ENCODE measurements at places on chromosomes 13 and 19.

DNA sequence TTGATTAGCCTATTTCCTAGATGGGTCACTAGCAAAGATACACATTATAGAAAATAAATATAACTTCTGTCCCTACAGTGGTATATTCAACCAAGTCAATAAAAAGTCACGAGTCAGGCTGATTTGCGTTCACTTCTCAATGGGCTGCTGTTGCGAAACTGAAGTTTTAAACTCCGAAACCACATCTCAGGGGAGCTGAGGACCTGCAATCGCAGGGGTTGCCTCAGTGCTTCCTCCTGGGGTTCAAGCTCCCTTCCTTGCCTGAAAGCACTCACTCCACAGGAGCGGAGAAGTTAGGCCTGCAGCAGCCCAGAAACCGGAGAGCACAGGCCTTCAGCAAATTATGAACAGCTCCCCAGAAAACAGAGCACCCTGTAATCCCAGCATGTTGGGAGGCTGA lies 39.6 kb downstream of the RAB20 start:
- DNase-seq, result peak; percentile 44

DNA sequence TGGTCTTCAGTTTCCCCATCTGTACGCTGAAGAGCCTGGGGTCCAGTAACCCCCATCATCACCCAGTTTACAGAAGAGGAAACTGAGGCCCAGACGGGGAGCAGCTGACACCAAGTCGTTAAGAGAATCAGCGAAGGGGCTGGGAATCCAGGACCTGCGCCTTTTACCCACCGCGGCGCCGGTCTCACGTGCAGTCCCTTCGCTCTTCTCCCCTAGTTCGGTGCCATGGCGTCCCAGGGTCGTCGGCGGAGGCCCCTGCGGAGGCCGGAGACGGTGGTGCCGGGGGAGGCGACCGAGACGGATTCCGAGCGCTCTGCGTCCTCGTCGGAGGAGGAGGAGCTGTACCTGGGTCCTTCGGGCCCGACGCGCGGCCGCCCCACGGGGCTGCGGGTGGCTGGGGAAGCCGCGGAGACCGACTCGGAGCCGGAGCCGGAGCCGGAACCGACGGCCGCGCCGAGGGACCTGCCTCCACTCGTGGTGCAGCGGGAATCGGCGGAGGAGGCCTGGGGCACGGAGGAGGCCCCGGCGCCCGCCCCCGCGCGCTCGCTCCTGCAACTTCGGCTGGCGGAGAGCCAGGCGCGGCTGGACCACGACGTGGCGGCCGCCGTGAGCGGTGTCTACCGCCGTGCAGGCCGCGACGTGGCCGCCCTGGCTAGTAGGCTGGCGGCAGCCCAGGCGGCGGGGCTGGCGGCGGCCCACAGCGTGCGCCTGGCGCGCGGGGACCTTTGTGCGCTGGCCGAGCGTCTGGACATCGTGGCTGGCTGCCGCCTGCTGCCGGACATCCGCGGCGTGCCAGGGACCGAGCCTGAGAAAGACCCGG lies 698 bp downstream of the BLOC1S3 start:
- DNase-seq, result peak; percentile 28

DNA sequence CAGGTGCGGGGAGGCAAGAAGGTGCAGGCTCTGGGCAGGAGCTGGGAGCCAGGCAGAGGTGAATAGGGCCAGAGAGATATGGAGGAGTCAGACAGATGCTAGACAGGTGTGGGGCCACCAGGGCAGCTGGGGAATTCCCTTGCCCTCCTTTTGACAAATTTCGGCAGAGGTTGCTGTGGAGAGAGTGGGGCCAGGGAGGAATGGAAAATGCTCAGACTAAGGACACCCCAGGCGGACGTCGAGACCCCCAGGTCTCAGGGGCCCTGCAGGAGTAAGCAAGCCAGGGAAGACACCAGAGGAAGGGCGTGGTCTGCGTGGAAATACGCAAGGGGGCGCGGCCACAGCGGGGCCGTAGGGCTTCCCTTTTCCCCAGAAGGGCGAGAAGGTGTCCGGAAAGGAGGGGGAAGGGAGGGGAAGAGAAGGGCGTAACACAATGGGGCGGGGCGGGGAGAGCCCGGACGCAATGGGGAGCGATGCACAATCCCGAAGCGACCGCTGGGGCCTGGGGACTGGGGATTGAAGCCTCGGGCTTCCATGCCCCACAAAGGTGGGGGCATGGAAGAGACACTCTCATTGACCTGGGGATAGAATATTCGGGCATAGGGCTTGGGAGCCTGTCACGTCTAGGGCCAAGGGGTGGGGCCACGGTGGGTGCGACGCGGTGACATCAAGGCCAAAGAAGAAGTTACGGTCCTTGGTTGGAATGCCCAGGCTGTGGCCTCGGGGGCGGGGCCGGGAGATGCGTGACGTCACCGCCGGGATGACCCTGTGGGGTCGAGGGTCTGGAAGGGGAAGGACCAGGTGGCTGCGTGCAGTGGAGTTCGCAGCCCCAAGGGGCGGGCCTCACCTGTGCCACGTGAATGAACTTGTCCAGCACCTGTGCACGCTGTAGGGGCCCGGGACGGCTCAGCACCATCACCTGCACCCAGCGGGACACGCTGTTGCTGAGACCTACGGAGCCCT lies 8.2 kb downstream of the RASGRP4 start:
- no peak for DNase-seq

- DNase-seq, result no peak
Measured at GRCh38 chr19:40245506-40246128, 19.1 kb upstream of the CCNP start.

DNA sequence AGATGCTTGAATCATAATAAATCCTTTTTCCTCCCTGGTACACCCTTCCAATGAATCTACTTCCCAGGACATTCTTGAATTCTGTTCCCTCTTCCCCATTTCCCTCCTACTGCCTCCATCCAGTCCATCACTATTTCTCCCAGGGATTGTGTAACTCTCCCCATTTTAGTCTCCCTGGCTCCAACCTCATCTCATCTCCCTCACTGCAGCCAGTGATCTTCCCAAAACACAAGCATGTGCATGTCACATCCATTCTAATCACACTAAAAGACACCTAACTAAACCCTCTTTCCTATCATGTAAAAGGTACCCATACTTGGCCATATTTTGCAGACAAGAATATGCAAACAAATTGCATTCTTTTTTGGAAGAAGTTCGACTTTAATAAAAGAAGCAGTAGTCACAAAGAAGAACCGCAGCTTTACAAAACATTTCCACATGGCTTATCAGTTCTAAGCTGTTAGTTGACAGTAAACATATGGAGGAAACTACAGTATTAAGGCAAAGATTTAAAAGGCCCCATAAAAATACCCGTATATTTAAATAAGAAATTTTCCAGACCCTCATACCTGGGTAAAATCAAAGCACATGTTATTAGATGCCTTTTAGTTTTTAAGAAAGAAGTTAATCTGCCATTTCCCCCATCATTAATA lies 111.0 kb downstream of the KCTD12 start:
- DNase-seq, result no peak

Data from fibroblast of gingiva (primary cell).